ENCODE measurements at places on chromosomes 7 and 10.

GRCh38 chr10:4775808-4776207 is 50.2 kb upstream of the AKR1E2 start:
- no peak for DNase-seq

GRCh38 chr10:124469956-124470484 is 8.4 kb downstream of the LHPP start:
- no peak for DNase-seq

- no peak for DNase-seq
These were observed 63.9 kb downstream of the GFRA1 start for GRCh38 chr10:116208956-116209567.

DNA sequence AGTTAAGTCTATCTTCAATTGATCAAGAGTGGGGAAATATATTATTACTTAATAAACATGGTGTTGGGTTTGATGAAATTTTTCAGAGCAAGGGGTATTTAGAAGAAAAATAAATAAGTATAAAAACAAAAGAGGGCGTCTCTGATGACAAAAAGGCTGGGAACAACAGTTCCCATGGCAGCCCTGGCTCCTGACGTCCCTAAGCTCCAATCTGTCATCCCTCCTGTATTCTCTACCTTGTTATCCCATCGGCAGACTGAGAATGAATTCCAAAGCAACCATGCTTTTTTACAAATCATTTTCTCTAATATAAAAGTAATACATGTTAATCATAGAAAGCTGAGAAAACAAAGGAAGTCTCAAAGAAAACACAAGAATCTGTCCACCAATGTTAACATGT is 55.5 kb downstream of the SORBS1 start:
- no peak for DNase-seq

DNA sequence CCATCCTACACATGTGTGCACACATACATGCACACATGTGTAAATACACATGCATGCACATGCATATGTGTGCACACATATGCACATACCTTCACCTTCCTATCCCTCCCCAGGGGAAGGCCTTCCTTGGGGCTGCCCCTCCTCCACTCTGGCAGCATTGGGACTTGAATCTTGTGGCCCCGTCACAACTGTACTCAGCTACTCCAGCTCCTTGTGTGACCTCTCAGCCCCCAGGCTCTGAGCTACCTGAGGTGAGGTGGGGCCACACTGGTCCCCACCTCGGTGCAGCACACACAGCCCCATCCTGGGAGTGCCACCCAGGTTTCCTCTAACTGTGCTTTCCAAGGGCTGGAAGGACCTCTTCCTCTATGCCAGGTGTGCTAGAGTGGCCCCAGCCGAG is 116.0 kb downstream of the LHPP start:
- DNase-seq = no peak
